CD4-positive, alpha-beta T cell treated with Interleukin-12 subunit alpha and Interleukin-12 subunit beta, for 1 hour (primary cell): ENCODE measurements at places on chromosomes 5 and 9.

GRCh38 chr9:16726718-16727451 is 143.6 kb downstream of the BNC2 start:
- DNase-seq, result no peak

GRCh38 chr5:124199893-124200292 is 546.5 kb downstream of the ZNF608 start:
- no peak for DNase-seq

DNA sequence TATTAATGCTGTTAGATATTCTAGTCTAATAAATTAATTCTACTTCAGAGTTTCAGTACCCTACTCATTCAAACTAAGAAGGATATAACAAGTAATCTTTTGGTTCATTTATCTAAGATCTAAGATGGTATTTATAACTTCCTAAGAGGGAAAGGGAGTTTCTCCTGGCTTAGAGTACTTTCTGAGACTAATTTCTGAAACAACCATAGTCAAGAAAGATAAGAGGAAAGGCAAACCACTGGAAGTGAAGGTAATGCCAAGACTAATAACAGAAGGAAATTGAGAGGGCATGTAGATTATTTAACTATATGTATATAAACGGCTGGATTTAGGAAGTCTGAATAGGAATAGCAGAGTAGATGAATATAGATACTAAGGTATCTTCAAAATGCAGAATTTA is 112.4 kb upstream of the ACOT12 start:
- DNase-seq, result no peak

GRCh38 chr9:73038613-73039012 is 85.8 kb upstream of the ALDH1A1 start:
- no peak for DNase-seq

DNA sequence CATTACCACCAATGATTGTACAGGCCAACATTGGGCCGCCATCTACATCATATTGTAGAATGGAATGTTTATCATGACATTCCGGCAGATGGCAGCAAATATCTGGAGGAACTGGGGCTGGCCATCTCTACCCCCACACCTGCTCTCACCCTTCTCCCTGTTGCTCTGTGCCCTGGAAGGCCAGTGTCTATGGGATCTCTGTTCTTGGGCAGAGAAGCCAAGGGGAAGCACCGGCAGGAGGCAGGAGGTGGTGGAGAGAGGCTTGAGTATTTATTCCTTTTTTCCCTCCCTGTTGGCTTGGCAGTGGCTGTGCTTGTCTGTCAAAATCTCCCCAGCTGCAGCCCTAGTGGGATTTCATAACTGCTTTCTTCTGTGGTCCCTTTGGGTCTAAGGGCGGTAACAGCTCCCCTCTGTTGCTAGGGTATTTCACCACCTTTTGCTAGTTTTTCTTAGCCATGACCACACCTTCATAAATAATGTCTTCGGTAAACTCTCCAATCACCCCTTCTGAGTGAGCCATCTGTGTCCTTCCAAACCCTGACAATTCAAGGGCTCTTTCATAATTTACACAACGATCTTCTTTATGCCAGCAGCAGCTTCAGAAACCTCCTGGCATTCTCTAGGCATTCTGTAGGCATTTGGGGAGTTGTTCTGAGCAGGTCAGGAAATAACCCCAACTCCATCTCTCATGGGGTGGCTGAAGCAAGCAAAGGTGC is 225.8 kb downstream of the MELK start:
- no peak for DNase-seq

GRCh38 chr5:4802044-4802443 is 338.1 kb upstream of the ADAMTS16 start:
- no peak for DNase-seq

DNA sequence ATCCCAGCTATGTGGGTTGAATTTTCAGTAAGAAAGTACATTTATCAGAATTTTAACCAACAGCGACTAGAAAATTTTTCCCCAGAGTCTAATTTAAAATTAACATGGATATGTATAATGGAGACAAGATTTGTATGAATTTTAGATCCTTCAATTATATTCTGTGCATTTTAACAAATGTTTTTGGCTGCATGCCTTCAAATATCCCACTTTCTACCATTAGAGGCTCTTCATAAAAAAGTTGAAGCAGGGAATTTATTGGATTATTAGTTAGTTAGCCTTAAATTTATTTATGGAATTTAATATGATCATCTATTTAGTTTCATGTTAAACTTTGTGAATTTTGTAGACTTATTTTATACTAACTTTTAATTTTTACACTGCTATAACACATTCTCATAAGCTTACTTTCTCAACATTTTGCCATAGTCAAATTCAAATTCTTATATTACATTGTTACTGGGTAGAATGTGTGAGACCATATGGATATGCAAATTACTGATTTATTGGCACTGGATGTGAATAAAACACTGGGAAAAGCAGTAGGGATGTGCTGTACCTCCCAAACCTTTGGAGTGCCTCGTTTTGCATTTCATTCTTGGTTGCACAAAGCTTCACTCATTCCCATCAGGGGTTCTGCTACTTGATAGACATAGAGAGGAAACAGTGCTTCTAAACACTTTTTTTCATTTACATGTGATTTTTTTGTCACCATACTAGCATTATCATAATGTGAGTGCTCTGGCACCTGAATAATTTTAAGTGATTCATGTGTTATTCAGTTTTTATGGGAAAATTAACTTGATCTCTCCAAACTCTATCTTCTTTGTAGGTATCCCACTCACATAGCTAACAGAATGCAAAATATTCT is 491.8 kb upstream of the COX7C start:
- DNase-seq, result no peak

GRCh38 chr9:136312436-136312835 is 8.5 kb upstream of the CCDC187 start:
- peak; percentile 47 for DNase-seq

GRCh38 chr5:126107381-126107780 is 315.8 kb upstream of the GRAMD2B start:
- DNase-seq, result no peak

- DNase-seq, result no peak
These were observed 385.8 kb upstream of the PCSK5 start for GRCh38 chr9:75504721-75505120.

GRCh38 chr9:14240537-14240936 is 73.4 kb downstream of the NFIB start:
- no peak for DNase-seq

- DNase-seq, result no peak
These were observed 264.7 kb downstream of the ACTL7B start for GRCh38 chr9:108591121-108591520.

DNA sequence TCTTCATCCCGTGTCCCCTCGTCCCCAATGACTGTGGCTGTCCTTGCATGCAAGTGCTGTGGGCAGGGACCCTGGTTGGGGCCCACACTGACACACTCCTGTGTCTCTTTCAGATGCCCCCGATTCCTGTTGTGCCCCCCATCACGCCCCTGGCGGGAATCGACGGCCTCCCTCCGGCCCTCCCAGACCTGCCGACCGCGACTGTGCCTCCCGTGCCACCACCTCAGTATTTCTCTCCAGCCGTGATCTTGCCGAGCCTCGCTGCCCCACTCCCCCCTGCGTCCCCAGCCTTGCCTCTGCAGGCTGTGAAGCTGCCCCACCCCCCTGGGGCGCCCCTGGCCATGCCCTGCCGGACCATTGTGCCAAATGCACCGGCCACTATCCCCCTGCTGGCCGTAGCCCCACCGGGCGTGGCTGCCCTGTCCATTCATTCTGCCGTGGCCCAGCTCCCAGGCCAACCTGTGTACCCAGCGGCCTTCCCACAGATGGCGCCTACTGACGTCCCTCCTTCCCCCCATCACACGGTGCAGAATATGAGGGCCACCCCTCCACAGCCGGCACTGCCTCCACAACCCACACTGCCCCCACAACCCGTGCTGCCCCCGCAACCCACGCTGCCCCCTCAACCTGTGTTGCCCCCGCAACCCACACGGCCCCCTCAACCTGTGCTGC is 75.0 kb downstream of the WNK2 start:
- DNase-seq, result no peak

DNA sequence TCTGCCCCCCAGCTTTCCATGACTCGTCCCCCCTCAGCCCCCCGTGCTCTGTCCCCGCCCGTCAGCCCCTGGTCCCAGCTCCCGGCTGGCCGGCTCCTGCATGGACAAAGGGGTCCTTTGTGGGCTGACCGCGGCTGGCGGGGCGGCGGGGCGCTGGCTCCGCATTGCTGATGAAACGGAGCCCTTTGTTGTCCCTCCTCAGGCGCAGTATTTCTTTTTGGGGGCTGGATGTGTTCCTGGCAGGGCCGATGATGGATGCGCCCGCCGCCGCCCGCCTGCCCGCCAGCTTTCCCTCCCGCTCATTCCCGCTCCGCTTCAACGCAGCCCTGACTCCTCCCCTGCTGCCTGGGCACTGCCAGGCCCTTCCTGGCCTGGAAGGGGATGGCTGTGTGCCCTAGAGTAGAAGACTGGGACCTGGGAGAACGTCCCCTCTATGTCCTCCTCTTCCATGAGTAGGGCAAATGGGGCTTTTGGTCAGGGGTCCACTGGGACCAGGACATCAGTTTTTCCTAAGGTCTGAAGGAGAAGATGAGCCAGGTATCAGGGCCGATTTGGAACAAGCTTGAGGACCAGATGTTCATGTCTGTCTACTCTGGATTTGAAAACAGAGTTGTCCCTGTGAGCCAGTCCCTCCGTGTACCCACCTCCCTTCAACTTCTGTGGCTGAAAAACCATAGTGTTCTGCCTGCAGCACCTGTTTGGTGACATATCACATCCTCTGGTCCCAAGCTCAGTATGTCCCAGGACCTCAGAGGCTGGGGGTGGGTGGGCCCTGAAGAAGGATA is 29.0 kb downstream of the CXXC5 start:
- DNase-seq, result no peak

- no peak for DNase-seq
These were observed 57.5 kb upstream of the ZSWIM6 start for GRCh38 chr5:61274511-61274911.

- DNase-seq, result no peak
These were observed 4.4 kb upstream of the FGD3 start for GRCh38 chr9:92942688-92943616.

DNA sequence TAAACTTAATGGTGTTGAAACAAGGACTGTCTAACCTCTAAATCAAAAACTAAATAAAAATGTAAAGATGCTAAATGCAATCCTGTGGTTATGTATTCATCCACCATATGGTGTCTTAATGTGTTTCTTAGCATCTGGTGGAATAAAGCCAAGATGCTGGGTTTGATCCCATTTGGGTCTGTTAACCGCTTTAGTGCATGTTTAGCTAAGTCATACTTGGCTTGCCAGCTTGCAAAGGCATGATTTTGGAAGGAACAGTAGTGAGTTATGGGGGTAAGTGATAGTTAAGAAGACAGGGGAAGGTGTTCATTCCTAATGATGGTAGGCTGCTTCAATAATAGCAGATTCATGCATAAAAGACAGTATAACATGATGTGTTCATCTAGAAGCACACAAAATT is 139.0 kb upstream of the SLC27A6 start:
- no peak for DNase-seq

GRCh38 chr5:154706416-154706815 is 48.8 kb upstream of the LARP1 start:
- no peak for DNase-seq

- no peak for DNase-seq
These were observed 184.0 kb downstream of the CNTLN start for GRCh38 chr9:17318821-17319320.

GRCh38 chr5:69138766-69139165 is 28.2 kb upstream of the CCNB1 start:
- no peak for DNase-seq

DNA sequence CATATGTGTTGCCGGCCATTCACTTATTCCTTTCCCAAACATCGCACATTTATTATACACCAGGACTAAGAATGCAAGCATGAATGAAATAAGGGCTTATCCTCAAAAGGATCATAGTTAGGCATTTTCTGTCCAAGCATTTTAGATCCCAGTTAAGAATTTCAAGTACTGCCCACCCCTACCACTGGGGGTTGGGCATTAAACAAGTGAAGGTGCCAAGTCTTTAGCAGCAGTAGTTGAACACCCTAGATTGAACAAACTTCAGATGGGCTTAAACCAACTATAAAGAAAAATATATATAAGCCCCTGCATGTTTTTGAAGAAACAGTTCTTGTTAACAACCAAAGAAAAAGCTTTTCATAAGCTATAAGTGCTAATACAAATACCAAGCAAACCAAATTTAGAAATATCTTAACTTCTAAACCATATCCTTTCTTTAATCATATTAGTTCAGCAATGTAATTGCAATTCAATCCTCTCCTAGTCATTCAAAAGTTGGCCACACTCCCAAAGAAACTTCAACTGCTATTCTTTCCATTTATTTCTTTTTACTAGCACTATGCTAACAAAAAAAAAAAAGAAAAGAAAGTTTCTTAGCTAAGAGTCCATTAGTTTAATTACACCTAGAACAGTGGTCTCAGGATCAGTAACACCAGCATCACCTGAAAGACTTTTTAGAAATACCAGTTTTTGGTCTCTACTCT is 149.8 kb downstream of the MLLT3 start:
- DNase-seq, result no peak

DNA sequence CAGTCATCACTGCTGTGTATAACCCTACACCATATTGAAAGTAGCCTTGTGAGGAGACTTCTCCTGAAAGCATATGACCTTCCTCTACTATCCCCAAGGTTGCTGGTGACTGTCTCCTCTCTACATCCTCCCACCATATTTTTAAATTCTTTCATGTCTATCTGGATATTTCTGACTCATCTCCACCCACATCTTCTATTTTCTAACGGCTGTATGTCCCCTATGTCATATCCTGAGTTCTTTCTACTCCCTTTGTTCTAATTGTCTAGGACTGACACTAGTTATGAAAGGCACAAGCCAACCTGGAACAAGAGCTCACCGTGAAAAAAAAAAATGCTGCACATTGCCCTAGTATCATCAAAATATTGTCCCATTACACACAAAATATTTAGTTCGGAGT is 218.3 kb upstream of the ZNF462 start:
- DNase-seq, result no peak

GRCh38 chr5:98639274-98639673 is 134.2 kb upstream of the RGMB start:
- DNase-seq, result no peak

DNA sequence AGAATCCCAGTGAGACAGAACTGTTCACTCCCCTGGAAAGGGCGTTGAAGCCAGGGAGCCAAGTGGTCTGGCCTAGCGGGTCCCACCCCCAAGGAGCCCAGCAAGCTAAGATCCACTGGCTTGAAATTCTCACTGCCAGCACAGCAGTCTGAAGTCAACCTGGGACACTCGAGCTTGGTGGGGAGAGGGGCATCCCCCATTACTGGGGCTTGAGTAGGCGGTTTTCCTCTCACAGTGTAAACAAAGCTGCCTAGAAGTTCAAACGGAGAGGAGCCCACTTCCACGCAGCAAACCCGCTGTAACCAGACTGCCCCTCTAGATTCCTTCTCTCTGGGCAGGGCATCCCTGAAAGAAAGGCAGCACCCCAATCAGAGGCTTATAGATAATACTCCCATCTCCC is 45.1 kb upstream of the PTGER4 start:
- no peak for DNase-seq

DNA sequence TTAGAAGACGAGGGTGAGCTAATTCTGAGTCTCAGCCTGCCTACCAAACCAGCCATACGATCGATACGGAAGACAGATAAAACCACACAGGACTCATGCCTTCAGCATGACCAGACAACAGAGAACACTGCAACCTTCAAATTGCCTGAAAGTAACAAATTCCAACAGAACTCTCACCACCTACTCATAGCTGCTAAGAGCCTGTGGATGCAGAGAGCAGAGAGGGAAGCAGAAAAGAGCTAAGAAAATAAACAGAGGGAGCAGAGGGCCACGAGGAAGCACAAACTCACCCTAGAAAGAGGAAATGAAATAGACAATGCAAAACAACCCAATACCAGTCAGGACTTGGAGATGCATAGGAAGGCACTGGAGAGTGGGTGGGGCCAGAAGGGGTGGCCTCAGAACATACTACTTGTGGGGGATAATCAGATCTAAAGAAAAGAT is 86.7 kb upstream of the TAS2R1 start:
- no peak for DNase-seq
